ENCODE measurements at places on chromosomes 6 and 20.
A peak's percentile ranks its signal among the peaks of the same experiment; 100 is the strongest.

GRCh38 chr6:38115626-38116008 is 296.1 kb downstream of the ZFAND3 start:
- DNase-seq = no peak

- DNase-seq = no peak
Observed at GRCh38 chr6:26029857-26030653, 57.2 kb upstream of the HFE start.

GRCh38 chr6:154683756-154684523 is 49.3 kb upstream of the SCAF8 start:
- no peak for DNase-seq

DNA sequence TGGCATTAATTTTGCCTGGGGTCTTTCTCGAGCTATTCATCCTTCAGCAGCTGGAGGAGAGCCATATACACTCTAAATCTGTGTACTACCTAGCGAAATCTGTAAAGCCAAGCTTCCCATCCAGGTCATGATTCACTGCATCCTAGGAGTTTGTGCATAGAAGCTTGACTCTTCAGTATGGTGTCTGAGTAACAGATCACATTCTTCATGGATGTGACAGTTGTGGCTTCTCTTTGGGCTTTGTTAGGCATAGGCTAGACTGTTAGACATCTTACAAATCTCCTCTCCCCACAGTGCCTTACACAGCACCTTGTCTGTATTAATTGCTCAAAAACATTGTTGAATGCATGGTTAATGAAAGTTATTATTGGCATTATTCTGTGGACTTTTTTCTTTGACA is 177.0 kb downstream of the EYA4 start:
- DNase-seq = no peak

GRCh38 chr20:36856691-36857635 is 19.0 kb upstream of the TLDC2 start:
- no peak for DNase-seq

DNA sequence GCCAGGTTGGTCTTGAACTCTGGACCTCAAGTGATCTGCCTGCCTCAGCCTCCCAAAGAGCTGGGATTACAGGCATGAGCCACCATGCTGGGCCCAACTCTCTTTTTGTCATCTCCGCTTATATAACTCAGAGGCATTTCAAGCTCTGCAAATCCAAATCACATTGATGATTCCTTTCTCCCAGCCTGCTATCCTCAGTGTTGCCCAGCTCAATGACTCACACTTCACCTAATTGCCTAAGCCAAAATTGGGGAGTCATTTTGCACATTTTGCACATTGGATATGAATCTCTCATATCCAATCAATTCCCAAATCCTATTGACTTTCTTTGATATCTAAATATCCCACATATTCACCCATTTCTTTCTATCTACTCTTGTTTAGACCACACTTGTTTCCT is 3.9 kb downstream of the UTRN start:
- no peak for DNase-seq

GRCh38 chr6:142850679-142851423 is 94.1 kb downstream of the HIVEP2 start:
- DNase-seq = peak; percentile 30
